Hepatic stellate cell (primary cell): ENCODE measurements at places on chromosomes 4 and X.

DNA sequence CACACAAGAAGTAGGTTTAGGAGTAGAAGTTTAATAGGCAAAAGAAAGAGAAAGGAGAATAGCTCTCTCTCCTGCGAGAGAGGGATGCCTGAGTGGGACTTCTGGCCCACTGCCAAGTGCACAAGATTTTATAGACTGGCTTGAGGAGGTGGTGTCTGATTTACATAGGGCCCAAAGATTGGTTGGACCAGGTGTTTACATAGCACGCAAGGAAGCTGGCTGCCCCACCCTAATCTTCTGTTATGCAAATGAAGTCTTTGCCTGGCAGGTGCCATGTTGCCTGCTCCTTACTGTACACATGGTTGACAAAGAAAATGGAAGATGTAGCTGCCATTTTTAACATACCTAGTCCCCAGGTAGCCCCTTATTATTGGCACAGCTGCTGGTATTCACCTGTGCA lies 170.8 kb upstream of the GATB start:
- DNase-seq, result no peak

DNA sequence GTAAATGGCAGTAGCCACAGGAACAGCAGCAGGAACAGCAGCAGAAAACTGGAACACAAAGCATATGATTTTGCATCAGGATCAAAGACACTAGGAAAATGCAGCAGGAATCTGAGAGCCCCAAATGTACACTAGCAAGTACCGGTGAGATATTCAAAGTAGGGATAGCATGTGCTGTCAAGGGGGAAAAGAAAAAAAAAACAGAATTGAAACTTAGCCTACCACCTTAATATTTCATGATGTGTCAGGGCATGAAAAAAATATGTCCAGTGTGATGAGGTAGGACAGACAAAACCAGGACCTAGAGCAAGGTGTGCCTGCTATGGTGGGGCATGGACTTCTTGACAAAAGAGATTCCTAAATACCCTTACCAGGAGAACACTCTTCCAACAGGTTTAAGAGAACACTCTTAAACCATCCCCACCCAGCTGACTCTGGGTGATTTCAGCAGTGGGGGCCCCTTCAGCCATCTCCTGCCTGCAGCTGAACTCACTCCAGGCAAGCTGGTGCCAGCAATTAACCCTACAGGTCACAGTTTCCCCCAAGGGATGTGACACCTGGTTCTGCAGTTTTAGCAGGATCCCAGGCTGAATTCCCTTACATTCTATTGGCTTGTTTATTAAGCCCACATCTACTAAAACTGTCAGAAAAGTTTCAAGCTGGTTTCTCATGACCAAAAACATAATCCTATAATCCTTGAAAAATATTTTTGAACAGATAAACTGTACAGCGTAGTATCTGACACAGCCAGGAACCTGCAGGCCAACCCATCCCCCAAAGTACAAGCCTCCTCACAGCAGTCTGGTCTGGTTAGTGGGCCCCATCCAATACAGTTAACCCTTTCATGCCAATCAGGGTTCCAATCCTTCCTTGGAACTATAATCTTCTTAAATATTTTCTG lies 62.9 kb upstream of the FMR1 start:
- no peak for DNase-seq

- DNase-seq, result no peak
These were observed 426.5 kb upstream of the PABPC4L start for GRCh38 chr4:134628066-134628465.

GRCh38 chrX:40632199-40632598 lies 9.0 kb downstream of the MPC1L start:
- no peak for DNase-seq

GRCh38 chr4:140152013-140152703 lies 1.8 kb downstream of the MAML3 start:
- peak; percentile 63 for DNase-seq

GRCh38 chr4:124915073-124915472 lies 202.5 kb upstream of the ANKRD50 start:
- no peak for DNase-seq

DNA sequence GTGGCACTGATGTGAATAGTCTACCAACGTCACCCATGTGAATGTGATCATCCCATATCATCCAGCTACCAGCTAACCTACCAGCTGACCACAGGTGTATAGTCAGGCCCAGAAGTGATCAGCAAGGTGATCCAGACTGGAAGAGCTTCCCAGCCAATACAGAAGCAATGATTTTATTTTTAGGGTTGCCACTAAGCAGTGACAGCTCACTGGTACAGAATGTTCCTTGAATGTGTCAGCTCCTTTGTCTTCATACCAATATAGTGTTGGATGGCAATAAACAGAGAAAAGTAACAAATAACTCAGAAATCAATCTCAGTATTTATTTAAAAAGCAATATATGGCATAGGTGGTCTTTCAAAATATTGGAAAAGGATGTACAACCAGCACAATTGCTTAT lies 361.8 kb upstream of the CPEB2 start:
- DNase-seq, result no peak
